NCI-H226 (cell line): ENCODE measurements at places on chromosomes 3 and 15.

GRCh38 chr3:114035896-114036295, 20.4 kb downstream of the CCDC191 start:
- no peak for DNase-seq

GRCh38 chr3:98764472-98764884, 1.3 kb downstream of the ST3GAL6 start:
- DNase-seq, result no peak

- no peak for DNase-seq
These were observed 162.8 kb downstream of the GREM1 start for GRCh38 chr15:32880642-32881041.

GRCh38 chr3:173913397-173913796, 515.9 kb downstream of the NLGN1 start:
- peak; percentile 69 for DNase-seq

DNA sequence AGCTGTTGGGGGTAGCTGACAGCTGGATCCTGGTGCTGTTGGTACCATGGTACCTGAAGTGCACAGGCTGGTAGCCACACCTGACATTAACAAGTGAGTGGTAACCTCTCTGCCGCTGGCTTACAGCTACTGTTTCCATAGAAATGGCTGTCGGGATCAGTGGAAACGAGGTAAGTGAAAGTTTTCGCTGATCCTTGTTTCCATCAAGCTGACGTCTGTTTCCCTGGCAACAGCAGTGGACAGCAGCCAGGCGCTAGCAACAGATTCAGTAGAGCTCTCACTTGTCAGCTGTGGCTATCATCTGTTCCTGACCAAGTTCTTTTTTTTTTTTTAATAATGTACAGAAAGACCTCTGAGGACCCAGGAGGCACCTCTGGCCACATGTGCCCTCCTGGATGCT, 166.2 kb downstream of the CHDH start:
- no peak for DNase-seq

- no peak for DNase-seq
These were observed 639 bp downstream of the NIPA1 start for GRCh38 chr15:22786868-22787698.

DNA sequence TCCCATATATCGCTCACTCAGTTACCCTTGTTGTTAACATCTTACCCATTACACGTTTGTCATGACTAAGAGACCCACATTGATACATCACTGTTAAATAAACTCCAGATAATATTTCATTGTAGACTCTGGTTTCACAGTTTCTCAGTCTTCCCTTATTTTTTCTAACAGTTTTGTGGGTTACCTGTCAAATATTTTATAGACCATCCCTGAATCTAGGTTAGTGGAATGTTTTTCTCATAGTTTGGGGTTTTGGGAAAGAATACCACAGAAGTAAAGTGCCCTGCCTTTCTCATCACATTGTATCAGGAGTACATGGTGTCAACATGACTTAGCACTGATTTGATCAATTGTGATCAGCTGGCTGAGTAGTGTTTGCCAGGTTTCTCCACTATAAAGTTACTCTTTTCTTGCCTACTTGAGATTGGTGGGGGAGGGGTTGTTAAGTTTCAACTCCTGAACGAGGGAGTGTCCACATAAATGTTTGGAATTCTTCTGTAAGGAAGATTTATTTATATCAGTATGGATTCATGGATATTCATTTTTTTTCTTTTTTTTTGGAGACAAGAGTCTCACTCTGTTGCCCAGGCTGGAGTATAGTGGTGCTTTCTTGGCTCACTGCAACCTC, 25.9 kb downstream of the RNF111 start:
- DNase-seq, result peak; percentile 23

DNA sequence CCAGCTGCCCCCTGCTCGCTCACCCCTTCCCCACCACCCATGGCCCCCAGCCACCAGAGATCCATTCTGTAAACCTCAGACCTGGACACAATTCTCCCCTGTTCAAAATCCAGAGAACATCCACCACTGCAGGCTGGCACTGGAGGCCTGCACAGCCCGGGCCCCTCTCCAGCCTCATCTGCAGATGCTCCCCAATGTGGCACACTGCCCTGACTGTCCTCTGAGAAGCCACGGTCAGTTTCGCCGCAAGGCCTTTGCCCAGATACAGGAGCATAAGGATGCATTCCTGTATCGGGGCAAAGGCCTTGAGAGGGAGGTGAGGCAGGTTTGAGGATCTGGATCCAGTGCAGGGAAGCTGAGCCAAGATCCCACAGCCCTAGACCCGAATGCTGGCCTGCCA, 175.4 kb upstream of the LINGO1 start:
- DNase-seq, result no peak

DNA sequence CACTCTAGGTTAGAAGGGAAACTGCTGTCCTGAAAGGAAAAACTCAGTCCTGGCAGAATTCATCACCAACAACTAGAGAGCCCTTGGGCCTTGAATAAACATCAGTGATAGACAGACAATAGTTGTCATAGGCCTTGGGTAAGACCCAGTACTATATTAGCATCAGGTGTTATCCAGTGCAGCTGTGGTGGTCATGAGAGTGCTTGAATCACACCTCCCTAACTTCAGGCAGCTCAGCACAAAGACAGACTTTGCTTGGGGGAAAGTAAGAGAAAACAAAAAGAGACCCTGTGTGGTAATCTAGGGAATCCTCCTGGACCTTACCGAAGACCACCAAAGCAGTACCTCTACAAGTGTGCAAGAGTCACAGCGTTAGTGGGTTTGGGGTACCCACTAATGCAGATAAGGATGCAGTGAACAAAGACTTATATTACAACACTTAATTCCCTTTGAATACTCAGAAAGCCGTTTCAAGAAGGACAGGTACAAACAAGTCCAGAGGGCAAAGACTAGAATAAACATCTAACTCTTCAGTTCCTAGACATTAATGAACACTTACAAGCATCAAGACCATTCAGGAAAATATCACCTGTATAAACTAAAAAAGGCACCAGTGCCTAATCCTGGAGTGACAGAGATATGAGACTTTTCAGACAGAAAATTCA, 332.3 kb upstream of the EPHA3 start:
- DNase-seq, result no peak

DNA sequence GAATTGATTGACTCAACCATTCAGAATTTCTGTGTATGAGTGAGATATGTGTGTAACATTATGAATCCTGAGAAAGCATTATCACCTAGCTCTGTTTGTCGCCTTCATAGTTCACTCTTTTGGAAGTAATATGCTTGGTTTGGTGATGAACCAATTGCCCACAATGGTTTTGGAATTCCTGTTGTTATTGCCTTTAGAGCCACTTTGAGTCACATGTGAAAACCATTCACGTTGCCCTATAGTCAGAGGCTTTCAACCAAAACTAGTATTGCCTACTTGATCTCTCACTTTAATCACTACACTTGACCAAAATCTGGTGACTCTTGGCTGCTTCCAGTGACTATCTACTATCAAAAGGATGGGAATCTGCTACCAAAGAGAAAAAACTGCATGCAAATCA, 78.2 kb upstream of the FLNB start:
- no peak for DNase-seq

DNA sequence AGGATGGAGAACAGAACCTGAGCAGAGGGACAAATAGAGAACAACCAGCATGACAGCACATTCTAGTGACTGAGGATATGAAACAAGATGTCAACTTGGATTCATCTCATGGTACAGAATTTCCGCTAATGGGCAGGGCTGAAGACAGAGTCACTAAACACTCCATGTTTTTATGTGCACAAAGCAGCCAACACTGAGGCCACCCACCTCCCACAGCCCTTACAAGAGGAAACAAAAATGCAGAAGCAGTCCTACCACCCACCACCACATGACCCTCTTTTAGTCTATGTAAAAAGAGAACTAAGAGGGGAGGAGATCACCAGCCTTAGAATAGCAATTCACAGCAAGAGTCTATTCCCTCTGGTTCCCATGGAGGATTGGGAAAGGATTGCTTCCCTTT, 131.4 kb upstream of the UBE2E2 start:
- DNase-seq, result no peak

GRCh38 chr15:38886315-38887163, 321.9 kb upstream of the RASGRP1 start:
- DNase-seq, result peak; percentile 63

DNA sequence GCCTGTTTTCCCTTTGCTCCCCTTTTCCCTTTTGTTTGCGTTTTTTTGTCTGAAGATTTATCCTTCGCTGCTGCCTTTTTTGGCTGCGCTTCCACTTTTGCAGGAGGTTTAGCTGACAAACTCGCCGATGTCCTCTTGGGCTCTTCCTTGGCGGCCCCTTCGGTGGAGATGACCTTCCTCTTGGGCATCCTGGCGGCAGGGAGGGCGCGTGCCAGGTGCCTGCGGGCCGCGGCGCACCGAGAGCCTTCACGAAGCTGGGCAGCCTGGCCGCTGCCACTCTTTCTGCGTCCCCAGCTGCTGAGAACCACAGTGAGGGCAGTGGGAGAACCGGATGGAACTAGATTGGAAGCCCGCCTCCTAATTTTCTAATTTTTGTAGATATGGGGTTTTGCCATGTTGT, 197.1 kb upstream of the C2CD4B start:
- DNase-seq, result no peak

DNA sequence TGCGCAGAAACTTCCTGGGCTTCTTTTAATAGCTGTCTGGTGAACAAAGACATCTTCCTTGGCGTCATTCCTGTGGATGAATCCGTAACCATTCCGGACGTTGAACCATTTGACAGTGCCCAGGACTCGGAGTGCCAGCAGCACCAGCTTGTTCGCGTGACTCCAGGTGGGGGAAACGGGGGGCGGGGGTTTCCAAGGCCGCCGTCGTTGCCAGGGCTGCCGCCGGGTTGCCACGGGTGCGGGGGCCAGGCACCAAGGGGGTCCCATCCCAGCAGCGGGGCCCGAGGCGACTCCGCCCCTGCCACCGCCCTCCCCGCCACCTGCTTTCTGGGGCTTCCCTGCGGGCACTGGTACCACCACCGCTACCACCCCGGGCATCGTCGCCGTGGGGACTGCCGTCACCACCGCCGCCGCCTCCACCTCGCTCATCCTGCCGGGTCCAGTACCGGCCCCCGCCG, 22.8 kb downstream of the RGMA start:
- DNase-seq, result no peak

DNA sequence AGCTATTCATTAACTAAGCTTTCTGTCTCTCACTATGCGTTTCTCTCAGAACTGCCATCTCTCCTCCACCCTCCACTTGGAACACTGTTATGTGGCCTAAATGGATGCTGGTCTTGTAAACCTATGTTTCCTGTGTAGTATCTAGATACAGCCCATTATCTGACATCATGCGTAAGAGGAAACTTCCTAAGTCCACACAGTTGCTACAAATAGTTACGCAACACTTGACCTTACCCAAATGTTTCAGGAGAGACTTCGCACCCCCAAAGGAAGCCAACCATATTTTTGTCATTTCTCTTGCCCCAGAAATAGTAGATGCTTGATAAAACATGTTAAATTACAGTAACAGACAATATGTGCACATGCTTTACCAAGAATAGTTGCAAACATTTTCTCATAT, 87.2 kb upstream of the TPRG1 start:
- no peak for DNase-seq

DNA sequence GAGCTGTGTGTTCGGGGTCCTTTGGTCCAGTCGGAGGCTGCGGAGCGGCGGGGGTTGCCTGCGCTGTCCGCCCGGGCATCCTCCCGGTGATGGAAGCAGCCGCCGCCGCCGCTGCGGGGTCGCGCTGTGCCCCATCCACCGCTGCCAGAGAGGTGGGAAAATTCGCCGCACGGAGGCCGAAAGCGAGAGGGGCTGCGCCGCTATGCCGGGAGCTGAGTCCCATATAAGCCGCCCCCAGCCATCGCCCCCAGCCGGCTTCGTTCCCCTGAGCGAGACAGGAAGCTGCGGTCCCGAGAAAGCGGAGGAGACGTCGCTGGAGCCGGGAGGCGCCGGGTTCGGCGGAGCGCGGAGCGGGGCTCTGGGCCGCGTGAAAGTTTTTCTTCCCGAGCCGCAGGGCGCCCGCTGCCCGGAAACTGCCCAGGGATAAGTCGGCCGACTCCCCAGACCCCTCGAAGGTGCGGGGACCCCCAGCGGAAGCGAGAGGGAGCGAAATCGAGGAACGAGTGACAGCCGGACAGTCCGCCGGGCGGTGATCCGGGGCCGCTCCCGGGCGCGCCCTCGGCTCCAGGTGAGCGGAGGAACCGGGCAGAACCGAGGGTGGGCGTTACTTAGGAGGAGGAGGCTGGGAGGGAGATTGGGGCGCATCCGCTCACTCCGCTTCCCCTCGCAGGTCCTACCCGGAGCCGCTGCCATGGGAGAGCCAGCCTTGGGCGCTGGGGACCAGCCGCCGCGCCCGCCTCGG, 574 bp downstream of the CHST2 start:
- no peak for DNase-seq

- no peak for DNase-seq
These were observed 28.3 kb upstream of the AP4E1 start for GRCh38 chr15:50880206-50880605.

- no peak for DNase-seq
These were observed 303.3 kb upstream of the CBLB start for GRCh38 chr3:106172101-106172500.

DNA sequence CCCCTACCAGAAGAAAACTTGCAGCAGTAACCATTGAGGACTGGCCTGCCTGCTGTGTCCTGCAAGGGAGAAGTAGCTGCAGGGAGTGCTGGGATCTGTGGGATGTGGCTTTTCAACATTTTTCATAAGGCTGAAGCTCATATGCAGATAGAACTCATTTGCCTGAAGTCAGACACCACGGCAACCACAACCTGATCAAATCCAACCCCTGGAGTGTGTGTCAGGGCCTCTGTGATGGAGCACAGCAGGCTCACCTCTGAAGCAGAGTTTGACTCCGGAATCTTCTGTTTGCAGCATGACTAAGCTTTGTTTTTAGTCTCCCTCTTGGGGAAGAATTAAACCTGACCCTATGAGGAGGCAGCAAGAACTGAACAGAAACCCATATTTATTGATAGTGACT, 508.7 kb downstream of the AGBL1 start:
- DNase-seq, result no peak

DNA sequence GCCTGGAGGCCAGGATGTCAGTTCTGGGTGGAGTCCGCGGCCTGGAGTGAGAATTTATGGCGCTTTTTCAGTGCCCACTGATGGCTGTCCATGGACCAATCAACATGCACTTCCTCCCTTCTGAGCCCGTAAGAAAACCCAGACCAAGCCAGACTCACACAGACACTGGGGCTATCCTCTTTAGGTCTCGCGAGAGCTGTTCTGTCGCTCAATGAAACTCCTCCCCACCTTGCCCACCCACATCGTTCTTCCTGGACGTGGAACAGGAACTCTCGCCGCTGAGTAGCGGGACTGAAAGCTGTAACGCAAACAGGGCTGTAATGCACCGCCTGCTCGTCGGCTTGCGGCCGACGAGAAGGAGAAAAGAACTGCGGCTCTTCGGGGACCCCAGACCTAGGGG, 833.0 kb upstream of the CADM2 start:
- no peak for DNase-seq

DNA sequence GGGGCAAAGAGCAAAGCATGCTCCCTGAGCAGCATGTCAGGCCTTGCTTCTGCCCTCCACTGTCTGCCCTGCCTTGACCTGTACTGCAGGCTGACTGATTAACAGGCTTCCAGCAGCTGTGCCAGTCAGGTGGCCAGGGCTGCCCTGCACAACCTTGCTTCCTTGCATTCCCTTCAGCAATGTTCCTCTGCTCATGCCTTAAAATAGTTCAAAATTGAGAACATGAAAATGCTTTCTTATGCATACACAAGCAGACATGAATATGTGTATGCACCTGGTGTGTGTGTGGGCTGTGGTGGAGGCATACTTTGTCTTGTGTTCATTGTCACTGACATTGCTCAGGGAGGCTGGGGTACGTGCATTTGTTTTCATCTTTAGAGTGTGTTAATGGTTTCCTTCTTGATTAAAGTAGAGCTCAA, 1.2 kb upstream of the SLC22A13 start:
- DNase-seq, result no peak

GRCh38 chr3:195556390-195556789, 13.3 kb upstream of the PPP1R2 start:
- no peak for DNase-seq

GRCh38 chr3:105459566-105460290, 93.0 kb downstream of the ALCAM start:
- DNase-seq, result no peak
